ENCODE measurements at places on chromosomes 4 and X. TPM values are rescaled to one million over a fixed set of nuclear protein-coding genes. Genes with fewer than 3 reads are reported as not detected.

RBM46 gene
- total RNA-seq = not detected

SH3BP2 gene
- total RNA-seq = 30.8 TPM

FRG2 gene
- not detected for total RNA-seq

ABCG2 gene
- total RNA-seq = 0.90 TPM

MID1 gene
- total RNA-seq = 18.0 TPM

LDB2 gene
- total RNA-seq = 85.9 TPM

SOD3 gene
- 65.3 TPM for total RNA-seq

PROM1 gene
- under 0.01 TPM for total RNA-seq

SCRG1 gene
- 0.49 TPM for total RNA-seq

FAM241A gene
- 0.90 TPM for total RNA-seq

VMA21 gene
- total RNA-seq = 78.9 TPM

TLR1 gene
- 3.2 TPM for total RNA-seq

GSX2 gene
- not detected for total RNA-seq

BTC gene
- total RNA-seq = not detected

CT45A2 gene
- not detected for total RNA-seq

GLUD2 gene
- total RNA-seq = 1.4 TPM

NXT2 gene
- total RNA-seq = 24.3 TPM

GABRB1 gene
- total RNA-seq = 1.4 TPM

NAA11 gene
- not detected for total RNA-seq

STARD8 gene
- 1.1 TPM for total RNA-seq

PNMA6A gene
- total RNA-seq = 1.3 TPM

RAB39B gene
- total RNA-seq = 1.6 TPM

ADAM29 gene
- not detected for total RNA-seq

POLA1 gene
- total RNA-seq = 9.2 TPM

S100G gene
- total RNA-seq = not detected

CCNB3 gene
- total RNA-seq = 0.82 TPM

H2BW2 gene
- total RNA-seq = not detected

CSAG2 gene
- not detected for total RNA-seq

RNF128 gene
- total RNA-seq = 12.6 TPM

FAM149A gene
- 10.8 TPM for total RNA-seq

SRPK3 gene
- not detected for total RNA-seq

AFF2 gene
- 6.6 TPM for total RNA-seq

PAGE1 gene
- not detected for total RNA-seq

FNIP2 gene
- 34.3 TPM for total RNA-seq

LINC00632 gene
- 10.9 TPM for total RNA-seq

RTL5 gene
- 4.3 TPM for total RNA-seq

ARL13A gene
- total RNA-seq = not detected

CT83 gene
- total RNA-seq = not detected

ZDHHC9 gene
- total RNA-seq = 37.1 TPM

SMR3A gene
- total RNA-seq = not detected

ZNF732 gene
- total RNA-seq = 0.57 TPM

SPANXD gene
- total RNA-seq = not detected

GAGE12J gene
- not detected for total RNA-seq

MAGEC2 gene
- total RNA-seq = 0.09 TPM

ERAS gene
- total RNA-seq = not detected

FGB gene
- total RNA-seq = not detected

ERVMER34-1 gene
- total RNA-seq = not detected

SMARCA1 gene
- 110 TPM for total RNA-seq
